ENCODE measurements at places on chromosomes 2 and 18.
A peak's percentile ranks its signal among the peaks of the same experiment; 100 is the strongest.

DNA sequence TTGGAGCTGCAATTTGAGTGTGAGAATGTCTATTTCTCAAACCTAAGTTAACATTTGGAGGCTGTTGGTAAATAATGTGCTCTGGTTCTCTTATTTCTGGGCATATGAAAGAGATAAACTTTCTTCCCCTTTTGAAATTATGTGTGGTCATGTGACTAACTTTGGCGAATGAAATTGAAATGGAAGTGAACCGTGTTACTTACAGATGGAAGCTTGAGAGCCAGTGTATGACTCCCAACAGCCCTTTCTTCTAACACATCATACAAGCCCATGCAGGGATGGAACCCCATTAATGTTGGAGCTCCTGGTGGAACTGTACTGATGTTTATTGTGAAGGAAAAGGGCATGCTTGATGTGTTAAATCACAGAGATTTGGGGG lies 725.8 kb downstream of the TSN start:
- DNase-seq = no peak

GRCh38 chr2:150887926-150888325 lies 373.7 kb downstream of the RBM43 start:
- DNase-seq = no peak

GRCh38 chr2:100603414-100603813 lies 40.6 kb downstream of the PDCL3 start:
- DNase-seq = no peak

- no peak for DNase-seq
Observed at GRCh38 chr18:73973972-73974371, 173.7 kb downstream of the FBXO15 start.

DNA sequence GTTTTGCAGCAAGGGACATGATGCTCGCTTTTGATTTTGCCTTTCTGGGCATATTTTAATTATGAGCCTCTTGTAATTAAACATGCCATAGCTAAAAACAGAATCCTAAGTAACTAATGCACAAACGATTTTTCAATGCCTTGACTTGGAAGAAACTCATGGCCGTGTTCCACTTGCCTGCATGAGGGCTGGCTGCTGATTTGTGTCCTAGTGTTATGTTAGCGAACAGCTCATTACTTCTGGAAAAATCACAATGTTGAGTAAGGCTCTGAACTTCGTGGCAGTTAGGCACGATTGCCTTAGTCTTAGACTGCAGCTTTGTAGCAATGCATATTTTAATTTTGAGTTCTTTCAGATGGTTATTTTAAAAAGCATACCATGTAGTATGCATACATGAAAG lies 4.5 kb downstream of the THSD7B start:
- no peak for DNase-seq

DNA sequence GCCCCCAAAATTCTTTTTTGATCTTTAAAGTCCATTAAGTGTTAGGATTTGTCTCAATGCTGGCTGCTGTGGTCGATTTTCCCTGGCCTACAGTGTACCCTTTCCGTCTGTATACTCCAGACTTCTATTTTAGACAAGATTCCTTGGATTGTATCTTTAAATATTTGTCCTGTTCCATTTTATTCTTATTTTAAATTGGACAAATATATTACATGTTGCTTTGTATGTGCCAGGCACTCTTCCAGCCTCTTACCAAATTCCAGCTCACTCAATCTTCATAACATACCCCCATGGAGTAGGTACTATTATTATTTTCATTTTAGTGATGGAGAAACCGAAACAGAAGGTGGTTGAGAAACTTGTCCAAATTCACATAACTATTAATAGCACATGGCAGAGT lies 58.1 kb downstream of the VWA3B start:
- no peak for DNase-seq

GRCh38 chr2:65096948-65097347 lies 33.0 kb downstream of the RAB1A start:
- no peak for DNase-seq

DNA sequence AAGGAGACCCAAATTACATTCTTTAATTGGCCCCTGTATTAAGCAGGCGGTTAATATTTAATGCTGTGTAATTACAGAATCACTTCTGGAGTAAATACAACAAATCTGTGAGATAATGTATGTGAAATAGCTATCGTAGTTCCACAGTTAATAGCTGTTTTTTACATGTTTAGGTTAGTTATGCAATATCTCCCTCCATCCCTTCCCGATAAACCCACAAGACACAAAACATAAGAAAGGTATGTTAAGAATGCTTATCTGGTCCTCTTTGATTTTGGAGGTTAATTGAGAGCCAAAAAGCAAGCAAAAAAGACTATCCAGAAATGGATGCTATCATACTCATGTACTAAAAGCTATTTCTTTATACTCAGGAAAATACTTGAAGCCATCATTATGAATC lies 49.1 kb downstream of the ZNF638 start:
- no peak for DNase-seq

DNA sequence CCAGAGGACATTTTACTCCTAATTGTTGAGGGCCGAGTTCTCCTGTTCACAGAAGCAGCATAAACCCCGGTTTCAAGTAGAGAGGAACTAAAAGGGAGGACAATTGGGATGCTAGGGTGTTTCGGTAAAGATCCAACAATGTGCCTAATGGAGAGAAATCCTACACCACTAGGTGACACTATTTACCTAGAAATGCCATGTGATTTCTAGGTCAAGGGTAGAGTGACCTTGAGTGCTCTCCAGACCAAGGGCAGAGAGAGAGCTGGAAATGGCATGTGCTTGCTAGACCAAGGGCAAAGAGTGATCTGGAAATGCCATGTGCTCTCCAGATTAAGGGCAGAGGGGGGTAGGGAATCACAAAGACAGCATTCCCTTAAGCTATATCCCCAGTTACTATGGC lies 472.0 kb downstream of the DCDC2C start:
- DNase-seq = no peak

- no peak for DNase-seq
Observed at GRCh38 chr2:16277117-16277516, 336.8 kb downstream of the MYCN start.

GRCh38 chr2:65790676-65790935 lies 358.2 kb upstream of the SPRED2 start:
- DNase-seq = no peak

DNA sequence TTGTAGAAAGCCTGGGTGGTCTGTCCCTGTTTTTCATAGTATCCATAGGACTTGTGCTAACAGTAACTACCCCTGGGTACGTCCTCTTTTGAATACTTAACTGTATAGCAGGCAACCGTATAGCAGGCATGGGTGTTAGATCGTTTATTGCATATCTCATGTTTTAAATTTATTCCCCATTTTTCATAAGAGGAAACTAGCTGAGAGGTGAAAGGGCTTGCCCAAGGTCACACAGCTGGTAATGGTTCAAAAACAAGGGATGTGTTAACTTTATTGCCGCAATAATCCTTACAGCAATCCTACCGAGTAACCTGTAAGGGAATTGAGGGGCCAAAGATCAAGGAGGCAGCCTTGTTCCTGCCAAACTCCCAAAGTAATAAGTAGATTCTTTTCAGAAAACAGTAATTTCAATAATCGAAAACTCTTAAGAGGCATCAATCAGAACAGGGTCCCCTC lies 990 bp upstream of the MGAT4A start:
- DNase-seq = no peak

- no peak for DNase-seq
Observed at GRCh38 chr18:73563345-73563744, 584.3 kb downstream of the FBXO15 start.

DNA sequence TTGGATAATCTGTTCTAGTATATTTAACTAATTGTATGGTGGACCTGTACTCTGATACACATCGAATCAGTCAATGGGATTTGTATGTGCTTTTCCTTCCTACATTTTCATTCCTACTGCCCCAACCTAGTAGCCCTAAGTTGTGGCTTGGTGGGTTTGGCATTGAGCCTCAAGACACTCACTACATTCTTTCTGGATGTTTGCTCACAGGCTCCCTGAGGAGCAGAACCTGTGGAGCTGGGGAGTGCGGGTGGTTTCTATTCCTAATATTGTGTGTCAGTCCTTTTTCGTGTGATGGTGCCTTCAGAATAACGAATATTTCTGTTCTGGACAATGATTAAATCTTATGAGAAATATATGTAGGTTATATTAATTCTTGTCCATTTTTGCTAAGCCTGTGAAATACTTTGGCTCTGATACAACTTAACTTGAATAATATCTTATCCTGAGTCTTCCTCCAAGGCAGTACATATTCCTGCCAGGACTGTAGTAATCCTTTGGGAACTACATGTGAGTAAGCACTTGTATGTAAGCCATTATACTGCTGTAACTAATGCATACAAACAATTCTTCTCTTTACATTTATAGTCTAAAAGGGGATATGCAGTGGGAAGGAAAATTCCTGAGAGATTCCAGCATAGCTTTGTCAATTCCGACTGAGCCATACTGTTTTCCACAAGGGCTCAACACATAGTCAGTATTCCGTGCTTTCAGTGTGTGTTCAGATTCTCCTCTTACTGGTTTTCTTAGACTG lies 150.6 kb downstream of the AGPS start:
- no peak for DNase-seq

- DNase-seq = no peak
Observed at GRCh38 chr2:152234277-152234676, 58.7 kb upstream of the STAM2 start.

DNA sequence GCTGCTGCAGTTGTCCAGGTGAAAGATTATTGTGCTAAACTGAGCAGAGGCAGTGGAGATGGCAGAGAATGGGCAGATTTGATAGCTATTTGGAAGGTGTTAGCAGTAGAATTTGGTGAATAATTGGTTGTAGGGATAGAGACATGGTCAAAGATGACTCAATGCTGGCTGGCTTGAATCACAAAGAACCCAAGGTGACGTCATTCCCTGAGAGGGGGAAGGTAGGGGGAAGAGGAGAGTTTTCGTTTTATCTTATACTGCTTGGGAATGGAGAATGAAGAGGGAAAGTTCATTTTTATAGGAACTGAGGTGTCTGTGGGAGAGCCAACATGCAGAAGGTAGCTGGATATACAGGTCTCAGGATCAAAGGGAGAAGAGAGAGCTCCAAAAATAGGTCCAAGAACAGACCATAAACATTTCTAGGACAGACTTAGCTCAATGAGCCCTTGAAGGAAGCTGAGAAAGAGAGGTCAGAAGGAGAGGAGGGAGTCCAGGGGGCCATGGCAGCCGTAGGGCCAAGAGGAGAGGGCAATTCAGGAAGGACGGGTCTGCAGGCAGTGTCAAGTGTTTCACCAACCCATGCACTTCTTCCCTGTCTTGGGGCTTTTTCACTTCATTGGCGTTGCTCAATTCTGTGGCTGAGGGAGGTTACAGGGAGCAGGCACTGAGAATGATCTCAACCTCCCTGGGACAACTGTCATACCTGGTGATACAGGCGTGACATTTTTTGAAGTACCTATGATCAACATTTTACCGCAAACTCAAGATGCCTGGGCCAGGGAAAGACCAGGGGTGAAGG lies 281.3 kb downstream of the TDRD15 start:
- DNase-seq = no peak

- no peak for DNase-seq
Observed at GRCh38 chr2:230693411-230693810, 19.2 kb upstream of the CAB39 start.

DNA sequence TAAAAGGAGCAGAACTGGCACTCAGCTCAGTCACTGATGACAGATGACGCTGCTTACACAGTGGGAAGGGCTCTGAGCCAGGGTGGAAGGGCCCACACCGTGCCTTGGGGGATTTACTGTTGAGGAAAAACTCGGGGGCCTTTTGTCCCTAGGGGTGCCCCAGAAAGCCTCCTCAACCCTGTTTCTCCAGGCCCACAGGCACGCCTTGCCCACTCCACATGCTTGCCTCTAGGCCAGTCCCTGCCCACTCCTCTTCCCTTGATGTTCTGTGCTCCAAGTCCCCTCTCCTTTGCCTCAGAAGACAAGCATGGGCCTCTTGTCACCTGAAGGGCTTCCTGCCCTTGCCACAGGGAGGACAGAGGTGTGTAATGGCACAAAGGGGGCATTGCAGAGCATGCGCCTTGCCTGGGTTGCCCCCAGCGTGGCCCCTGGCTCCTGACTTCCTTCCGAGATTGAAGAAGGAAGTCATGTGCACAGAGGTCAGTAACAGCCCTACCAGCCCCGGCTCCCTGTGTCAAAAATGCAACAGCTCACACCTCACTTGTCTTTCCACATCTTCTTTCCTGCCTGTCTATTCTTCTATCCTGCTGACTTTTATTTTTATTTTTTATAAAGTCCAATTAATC lies 65.1 kb downstream of the LIPG start:
- DNase-seq = no peak

GRCh38 chr2:118171546-118171945 lies 83.3 kb downstream of the INSIG2 start:
- DNase-seq = no peak

- DNase-seq = no peak
Observed at GRCh38 chr18:13909141-13909940, 6.0 kb downstream of the MC2R start.

DNA sequence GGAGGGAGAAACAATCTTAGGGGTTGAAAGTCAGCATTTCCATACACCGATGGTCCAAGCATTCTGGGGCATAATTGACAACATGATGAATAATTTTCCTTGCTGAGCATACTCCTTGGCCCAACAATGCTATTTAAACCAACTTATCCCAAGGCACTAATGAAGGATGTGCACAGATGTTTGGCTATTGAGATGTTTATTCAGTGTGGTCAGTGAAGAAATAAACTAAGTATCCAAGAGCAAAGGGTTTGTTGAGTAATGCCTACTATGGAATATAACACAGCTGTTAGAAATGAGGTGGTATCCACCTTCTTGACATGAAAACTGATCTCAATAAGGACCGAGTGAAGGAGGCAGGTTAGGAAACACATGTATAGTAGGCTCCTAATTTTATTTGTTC lies 53.9 kb upstream of the RAB6D start:
- no peak for DNase-seq

DNA sequence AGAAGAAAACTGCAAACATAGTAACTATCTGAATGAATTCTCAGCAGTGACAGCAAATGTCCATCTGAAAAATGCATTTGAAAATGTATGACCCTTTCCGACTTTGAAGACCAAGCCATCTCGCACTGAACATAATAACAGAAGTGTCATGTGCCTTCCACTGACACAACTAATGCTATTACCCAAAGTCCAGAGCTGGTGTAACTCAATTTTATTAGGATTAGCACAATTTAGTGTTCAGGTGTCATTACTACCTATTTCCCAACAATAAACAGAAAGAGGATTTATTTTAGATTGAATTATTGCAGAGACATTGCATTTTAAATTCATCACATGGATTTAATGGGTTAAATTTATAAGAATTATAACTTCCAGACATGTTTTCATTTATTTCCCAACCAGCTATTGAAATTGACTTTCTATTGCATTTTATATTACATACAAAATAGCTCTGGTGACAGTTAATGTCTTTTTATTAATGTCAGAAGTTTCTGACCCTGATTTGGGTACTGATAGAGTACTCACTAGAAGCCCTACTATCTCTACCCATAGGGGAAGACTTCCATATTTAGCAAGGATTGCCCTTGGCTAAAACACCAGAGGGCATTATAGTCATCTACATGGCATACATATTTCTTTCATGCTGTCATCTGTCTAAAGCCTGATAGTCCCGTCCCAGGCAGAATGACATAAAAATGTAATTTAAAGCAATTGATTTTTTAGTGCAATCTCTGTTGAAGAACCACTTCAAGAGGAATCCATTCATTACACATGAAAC lies 7.0 kb upstream of the STK39 start:
- no peak for DNase-seq

- DNase-seq = peak; percentile 84
Observed at GRCh38 chr2:42086500-42086953, 38.7 kb downstream of the PKDCC start.

- DNase-seq = peak; percentile 61
Observed at GRCh38 chr18:48074929-48075706, 144.7 kb upstream of the SMAD2 start.

GRCh38 chr2:222861411-222862105 lies 722 bp downstream of the ACSL3 start:
- DNase-seq = peak; percentile 46

GRCh38 chr18:10928011-10928771 lies 221.2 kb downstream of the PIEZO2 start:
- DNase-seq = no peak

All from Ammon's horn (tissue), 1 donor.